ENCODE measurements at places on chromosomes 6 and 20.

DNA sequence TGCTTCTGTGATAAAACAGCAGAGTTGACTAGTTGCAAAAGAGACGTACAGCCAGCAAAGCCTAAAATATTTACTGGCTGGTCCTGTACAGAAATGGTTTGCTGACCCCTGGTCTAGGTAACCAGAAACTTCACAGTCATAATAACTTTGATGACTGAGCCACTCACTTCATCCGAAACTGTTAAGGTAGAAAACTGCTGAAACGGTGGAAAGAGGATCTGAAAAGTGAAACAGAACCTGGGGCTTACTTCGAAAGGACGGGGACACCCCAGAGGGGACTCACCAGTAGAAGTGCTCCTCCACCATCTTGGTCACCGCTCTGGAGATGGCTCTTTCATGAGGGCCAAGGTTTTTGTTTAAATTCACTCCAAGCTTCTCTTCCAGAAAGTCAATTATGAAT is 16.4 kb downstream of the FAXC start:
- DNase-seq: no peak

DNA sequence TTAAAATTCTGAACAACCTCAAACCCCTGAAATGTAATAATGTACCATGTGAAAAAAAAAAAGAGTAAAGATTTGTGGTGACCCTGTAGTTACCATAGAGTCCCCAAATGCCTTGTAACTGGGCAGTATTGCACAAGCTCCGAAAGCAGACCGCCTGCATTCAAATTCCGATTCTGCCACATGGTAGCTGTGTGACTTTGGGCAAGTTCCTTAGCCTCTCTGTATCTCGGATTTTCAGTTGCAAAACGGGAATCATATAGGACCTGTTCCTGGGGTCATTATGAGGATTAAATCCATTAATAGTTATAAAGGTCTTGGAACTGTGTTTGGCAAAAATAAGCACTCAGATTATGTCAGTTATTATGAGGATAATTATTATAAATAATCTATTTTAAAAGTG is 43.6 kb downstream of the TSPYL4 start:
- DNase-seq: no peak

- DNase-seq: no peak
These were observed 183.3 kb downstream of the FOXC1 start for GRCh38 chr6:1792989-1793388.

DNA sequence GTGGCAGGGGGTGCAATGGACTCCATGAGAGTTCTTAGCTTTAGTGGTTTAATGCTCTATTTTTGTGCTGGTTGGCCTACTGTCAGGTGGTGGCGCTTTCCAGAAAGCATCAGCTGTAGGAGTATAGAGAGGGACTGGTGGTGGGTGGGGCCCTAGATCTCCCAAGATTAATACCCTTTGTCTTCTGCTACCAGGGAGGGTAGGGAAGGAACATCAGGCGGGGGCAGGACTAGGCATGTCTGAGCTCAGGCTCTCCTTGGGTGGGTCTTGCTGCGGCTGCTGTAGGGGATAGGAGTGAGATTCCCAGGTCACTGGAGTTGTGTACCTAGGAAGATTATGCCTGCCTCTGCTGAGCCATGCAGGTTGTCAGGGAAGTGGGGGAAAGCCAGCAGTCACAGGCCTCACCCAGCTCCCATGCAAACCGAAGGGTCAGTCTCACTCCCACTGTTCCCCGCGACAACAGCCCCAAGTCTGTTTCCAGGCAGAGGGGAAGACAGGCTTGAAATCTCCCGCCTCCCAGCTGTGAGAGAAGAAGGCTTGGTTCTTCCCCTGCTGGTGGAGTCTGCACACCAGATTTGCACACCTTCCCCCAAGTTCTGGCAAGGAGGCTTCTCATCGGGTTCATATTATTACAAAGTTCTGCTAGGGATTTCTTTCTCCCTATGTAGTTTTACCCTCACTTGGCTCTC is 46.7 kb upstream of the PKIB start:
- DNase-seq: no peak

DNA sequence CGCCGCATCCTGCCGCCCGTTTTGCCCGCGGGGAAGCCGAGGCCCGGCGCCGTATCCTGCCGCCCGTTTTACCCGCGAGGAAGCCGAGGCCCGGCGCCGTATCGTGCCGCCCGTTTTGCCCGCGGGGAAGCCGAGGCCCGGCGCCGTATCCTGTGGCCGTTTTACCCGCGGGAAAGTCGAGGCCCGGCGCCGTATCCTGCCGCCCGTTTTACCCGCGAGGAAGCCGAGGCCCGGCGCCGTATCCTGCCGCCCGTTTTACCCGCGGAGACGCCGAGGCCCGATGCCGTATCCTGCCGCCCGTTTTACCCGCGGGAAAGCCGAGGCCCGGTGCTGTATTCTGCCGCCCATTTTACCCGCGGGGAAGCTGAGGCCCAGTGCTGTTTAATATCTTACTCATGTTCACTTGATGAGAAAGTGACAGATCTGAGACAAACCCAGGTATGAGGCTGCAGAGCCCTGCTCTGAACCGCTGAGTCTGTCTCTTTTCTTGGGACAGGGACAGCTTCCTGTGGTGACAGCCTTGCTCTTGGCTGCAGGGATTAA is 129.4 kb downstream of the CDH26 start:
- DNase-seq: no peak

DNA sequence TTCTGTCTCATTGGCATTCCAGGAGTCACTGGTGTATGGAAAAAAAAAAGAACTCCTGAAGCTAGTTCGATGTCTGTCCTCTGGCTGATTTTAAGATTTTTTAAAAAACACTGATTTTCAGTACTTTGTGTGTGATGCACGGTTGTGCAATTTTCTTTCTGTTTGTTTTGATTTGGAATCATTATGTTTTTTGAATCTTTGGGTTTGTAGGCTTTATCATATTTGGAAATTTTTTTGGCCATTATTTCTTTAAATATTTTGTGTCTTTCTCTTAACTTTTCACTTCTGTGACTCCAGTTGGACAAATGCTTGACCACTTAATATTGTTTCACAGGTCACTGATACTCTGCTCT is 327.2 kb downstream of the BCKDHB start:
- no peak for DNase-seq

DNA sequence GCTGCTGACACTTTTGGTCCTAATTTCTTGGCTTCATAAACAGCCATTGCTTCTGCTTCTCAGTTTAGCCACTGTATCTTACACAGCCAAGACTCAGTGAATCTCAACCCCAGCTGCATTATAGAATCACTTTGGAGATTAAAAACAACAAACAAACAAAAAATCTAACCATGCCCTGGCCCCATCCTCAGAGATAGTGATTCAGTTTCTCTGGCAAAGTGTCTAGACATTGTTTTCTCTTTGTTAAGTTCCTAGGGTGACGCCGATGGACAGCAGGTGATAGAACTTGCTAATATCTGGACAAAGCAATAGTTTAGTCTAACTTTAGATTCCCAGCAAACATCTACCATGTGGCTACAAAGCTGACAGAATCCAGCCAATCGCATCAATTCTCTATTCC is 2.9 kb downstream of the ADGRF5 start:
- no peak for DNase-seq

- no peak for DNase-seq
These were observed 45.2 kb downstream of the BCKDHB start for GRCh38 chr6:80151635-80152034.

GRCh38 chr20:50389808-50390684 is 120.1 kb upstream of the PTPN1 start:
- DNase-seq: no peak

DNA sequence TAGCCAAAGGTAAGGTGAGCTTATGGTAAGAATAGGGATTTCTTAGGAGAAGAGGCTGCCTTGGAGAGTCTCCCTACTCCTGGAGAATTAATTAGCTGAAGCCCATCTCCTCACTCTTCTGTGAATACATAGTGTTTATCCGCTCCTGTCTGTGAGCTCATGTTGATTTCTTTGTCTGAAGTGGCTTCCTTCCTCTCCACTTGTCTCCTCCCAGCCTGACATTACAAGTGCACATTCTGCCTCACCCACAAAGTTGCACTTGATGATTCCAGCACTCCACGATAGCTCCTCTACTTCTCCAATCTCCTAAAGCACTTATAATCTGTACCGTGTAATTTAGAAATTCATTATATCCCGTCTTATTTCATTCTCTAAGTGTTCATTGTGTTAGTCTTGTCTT is 287.2 kb downstream of the QKI start:
- no peak for DNase-seq

DNA sequence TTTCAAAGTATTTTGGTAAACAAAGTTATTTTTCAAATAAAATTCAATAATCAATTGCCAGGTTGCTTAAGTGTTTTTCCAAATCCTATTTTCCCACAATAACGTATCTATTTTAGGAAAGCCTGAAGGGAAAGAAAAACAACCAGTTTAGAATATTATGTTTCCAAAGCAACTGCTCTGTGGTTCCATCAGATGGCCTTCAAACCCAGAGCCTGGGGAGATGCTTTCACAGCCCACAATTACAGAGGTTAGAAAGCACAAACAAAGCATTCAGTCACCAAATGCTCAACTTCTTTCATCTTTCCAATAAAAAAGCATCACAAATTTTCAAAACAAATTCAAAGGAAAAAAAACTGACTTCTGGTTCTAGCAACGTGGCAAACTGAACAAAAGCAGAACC is 66.0 kb downstream of the ELOVL5 start:
- peak; percentile 57 for DNase-seq

DNA sequence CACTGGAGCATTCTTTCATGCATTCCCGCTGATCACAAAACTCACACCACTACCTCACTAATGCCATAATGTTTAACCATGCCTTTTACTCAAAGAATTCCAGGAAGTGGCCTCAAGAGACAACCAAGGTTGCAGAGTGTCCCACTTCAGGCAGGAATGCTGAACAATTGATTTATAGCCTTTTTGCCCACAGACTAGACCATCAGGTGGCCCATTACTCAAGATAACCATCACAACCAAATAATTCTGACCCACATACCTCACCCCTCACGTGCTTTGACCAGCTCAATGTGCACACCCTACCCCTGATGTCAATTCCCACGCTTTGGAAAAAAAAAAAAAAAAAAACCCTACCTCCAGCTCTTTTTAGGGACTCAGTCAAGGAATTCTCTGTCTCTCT is 220.6 kb upstream of the UFL1 start:
- DNase-seq: no peak

DNA sequence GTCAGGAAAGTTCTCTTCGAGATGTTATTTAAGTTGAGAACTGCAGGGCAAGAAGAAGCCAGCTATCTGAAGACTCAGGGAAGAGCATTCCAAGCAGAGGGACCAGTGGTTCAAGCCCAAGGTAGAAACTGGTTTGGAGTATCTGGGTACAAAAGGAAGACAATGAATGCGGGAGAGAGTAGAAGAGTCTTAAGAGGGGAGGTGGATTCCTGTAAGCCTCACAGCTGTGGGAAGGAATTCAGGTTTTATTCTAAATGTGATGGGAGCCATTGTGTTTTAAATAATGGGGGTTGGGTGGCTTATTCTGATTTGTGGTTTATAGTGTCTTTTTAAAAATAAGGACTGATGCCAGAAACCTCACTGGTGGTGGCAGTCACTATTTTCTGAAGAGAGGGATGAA is 37.6 kb upstream of the TENT5A start:
- DNase-seq: no peak

Measured in fibroblast of villous mesenchyme (primary cell).